ENCODE measurements at places on chromosomes 7 and 10. TPM values are rescaled to one million over a fixed set of nuclear protein-coding genes. Genes with fewer than 3 reads are reported as not detected.

Gene UTF1
- total RNA-seq = not detected

Gene CACNB2
- 0.36 TPM for total RNA-seq

DNA sequence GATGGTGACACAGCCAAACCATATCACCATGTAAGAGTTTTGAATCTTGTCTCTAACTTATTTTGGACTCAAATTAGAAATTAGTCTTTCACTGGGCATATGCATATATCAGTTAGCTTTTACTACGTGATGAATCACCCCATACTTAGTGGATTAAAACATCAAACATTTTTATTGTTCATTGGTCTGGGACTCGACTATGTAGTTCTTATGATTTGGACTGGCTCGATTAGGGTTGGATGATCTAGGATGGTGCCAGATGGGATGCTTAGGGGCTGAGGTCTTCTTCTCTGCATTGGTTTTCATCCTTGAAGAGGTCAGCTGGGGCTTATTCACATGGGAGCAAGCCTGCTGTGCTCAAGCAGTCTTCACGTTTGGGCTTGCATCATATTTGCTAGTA is 264.9 kb downstream of the EXOC4 start:
- DNase-seq = no peak

- no peak for DNase-seq
Measured at GRCh38 chr7:23168111-23168885, 13.6 kb upstream of the NUP42 start.

DNA sequence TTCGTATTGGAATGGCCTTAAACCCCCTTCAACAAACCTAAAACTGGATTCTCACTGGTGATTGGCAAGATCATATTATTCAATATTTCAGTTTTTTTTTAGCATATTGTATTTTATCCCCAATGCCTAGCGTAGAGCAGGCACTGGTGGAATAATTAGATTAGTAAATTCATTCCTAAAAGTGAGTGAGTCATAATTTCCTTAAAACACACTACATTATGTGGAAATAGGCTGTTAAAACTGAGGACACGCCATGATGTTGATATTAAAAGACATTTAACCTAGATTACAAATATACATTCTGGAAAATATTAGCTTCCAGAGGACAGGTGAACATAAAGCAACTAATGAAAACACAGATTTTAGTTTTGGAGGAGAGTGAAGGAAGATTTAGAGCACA is 463.9 kb downstream of the PARD3 start:
- DNase-seq = peak; percentile 33

DNA sequence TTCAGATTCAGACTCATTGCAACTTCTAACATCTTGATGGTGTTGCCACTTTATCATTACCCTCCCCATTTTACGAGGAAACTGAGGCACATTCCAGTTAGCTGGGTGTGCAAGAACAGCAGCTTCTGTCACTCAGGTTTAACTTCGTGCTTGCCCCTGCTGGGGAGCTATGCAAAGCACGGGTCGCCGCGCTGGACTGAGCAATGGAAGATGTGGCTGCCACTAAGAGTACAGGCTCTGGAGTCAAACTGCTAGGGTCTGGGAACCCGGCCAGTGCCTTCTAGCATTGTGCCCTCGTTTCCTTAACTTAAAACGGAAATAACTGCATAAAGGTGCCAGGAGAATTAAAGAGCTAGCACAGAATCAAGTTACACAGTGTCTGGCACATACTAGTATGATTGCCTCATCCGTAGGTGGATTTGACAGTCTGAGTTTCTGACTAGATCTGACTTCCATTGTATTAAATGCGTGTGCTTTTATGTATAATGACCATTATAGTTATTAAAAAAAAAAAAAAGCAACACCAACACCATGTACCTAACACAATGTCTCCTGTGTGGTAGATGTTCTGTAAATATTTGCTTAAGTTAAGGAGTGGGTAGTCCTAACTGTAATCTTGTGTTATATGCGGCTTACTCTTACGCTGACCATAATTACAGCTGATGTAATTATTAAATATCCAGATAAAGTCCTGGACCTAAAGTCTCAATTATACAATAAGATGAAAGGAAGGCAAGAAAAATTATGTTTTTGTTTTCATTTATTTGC is 842 bp downstream of the ZNF22 start:
- peak; percentile 69 for DNase-seq
